Dermis blood vessel endothelial cell (primary cell): ENCODE measurements at places on chromosomes 13 and 19. TPM values are rescaled to one million over a fixed set of nuclear protein-coding genes. Genes with fewer than 3 reads are reported as not detected.
A peak's percentile ranks its signal among the peaks of the same experiment; 100 is the strongest.

The KBTBD6 gene
- 10.4 and 10.6 TPM in 2 replicates for total RNA-seq

The IFI30 gene
- total RNA-seq, result 8.0 and 8.5 TPM in 2 replicates

The ANGPTL8 gene
- not detected in 2 replicates for total RNA-seq

The NLRP9 gene
- not detected in 2 replicates for total RNA-seq

The B3GNT3 gene
- total RNA-seq, result 0.42 TPM in 1 of 2 replicates, not detected in the other

The IGSF23 gene
- not detected in 2 replicates for total RNA-seq

The LILRA1 gene
- total RNA-seq, result not detected in 2 replicates

The C13orf42 gene
- total RNA-seq, result not detected in 2 replicates

The CGB1 gene
- not detected in 2 replicates for total RNA-seq

- DNase-seq, result no peak
These were observed 307.6 kb downstream of the SPRY2 start for GRCh38 chr13:80033286-80033685.

- DNase-seq, result no peak
These were observed 42.7 kb downstream of the BRD4 start for GRCh38 chr19:15289673-15290072.

DNA sequence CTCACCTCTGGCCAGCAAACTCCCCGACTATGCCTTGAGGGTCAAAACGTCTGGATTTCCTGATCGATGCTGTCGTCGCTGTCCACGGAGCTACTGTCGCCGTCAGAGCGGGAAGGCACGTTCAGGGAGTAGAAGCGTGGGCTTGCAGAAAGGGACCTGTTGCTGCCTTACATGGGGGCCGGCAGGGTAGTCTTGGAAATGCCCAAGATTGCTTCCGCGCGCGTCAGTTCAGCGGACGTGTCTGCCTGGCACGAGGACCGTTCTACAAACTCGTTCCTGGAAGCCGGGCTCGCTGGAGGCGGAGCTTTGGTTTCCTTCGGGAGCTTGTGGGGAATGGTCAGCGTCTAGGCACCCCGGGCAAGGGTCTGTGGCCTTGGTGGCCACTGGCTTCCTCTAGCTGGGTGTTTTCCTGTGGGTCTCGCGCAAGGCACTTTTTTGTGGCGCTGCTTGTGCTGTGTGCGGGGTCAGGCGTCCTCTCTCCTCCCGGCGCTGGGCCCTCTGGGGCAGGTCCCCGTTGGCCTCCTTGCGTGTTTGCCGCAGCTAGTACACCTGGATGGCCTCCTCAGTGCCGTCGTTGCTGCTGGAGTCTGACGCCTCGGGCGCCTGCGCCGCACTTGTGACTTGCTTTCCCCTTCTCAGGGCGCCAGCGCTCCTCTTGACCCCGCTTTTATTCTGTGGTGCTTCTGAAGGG lies 15.4 kb downstream of the RB1 start:
- no peak for DNase-seq

- no peak for DNase-seq
These were observed 52.5 kb downstream of the FLT3 start for GRCh38 chr13:28047757-28048388.

DNA sequence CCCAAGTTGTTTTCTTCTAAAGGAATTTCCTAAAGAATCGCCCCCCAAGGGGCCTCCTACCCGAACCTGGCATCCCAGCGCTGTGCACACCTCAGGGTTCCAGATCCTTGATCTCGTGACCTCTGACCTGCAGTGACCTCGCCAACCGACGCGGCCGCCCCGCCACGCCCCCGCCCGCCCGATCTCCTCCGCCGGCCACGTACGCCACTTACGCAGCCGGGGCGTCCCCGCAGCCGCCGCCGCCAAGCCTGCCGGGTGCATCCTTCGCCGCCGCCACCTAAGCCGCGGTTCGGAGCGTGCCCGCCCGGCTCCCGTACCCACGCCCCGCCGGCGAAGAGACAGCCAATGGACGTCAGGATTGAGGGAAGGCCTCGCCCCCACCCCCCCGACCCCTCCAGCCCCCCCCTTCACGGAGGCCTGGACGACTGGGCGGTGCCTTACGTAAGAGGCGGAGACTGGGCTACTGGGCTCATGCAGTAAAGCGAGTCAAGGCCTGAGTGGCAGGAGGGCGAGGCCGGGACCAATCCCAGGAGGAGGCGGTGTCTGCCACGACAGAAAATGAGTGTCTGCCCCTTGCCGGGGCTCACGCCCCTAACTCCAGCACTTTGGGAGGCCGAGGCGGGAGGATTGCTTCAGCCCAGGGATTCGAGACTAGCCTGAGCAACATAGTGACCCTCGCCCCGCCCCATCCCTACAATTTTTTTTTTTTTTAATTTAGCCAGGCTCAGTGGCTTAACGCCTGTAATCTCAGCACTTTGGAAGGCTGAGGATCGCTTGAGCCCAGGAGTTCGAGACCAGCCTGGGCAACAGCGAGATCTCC lies at the start of gene YIF1B:
YIF1B (minus strand) TSS at position 291 of the 820 bp plus-strand sequence; CDS start at position 261, 30 bp downstream.
- peak; percentile 98 for DNase-seq

GRCh38 chr13:23599083-23599925 lies 29.1 kb downstream of the TNFRSF19 start:
- DNase-seq, result no peak

DNA sequence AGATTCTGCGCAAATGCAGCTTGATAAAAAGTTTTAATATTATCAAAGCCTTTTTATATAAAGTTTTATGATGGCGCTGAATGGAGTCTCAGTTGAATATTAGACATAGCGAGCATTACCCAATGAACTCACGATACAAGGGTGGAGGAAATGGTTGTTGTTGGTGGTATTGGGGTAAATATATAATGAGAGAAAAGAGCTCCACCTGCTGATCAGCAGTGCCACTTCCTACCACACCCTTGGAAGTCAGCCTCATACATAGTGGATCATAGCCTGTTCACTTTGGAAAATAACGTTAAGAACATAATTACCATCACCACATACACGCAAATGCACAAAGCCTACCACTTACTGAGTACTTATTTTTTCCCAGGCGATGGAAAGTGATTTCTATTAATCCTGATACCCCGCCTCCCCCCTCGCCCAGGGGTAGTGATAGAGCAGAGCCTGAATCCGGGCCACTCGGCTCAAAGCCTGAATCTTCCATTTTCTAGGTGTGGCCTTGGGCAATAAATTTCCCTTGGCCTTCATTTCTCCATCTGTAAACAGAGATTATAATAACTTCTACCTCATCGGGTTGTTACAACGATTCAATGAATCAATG lies 358.3 kb downstream of the KLF5 start:
- DNase-seq, result peak; percentile 19

DNA sequence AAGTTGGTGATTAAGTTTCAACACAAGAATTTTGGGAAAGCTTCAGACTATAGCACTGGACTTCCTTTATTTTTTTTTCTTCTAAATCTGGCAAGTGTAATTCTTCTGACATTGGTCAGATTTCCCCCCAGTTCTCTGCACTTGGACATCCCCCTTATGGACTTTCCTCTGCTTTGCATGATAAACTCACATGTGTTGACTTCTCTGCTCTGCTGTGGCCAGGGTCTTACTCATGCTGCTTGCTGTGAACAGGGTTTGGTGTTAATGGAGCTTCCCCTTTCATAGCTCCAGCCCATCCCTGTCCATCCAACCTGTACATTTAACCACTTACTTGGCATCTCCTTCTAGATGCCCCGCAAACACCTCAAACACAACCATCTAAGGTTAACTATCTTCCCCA lies 70.5 kb upstream of the SPATA13 start:
- DNase-seq, result no peak

GRCh38 chr19:7211191-7211951 lies 82.8 kb downstream of the INSR start:
- peak; percentile 26 for DNase-seq

GRCh38 chr13:27982361-27982760 lies 6.1 kb downstream of the URAD start:
- DNase-seq, result no peak
